H4 (cell line): ENCODE measurements at places on chromosomes 7 and 10. TPM values are rescaled to one million over a fixed set of nuclear protein-coding genes. Genes with fewer than 3 reads are reported as not detected.

The MUC3A gene
- total RNA-seq, result not detected in 2 replicates

The UFSP1 gene
- 6.3 and 6.7 TPM in 2 replicates for total RNA-seq

The NAT16 gene
- total RNA-seq, result not detected in 2 replicates

The ARHGEF35 gene
- total RNA-seq, result 0.43 and 0.93 TPM in 2 replicates

The ACTL6B gene
- total RNA-seq, result not detected in 2 replicates

The TMEM120A gene
- 26.0 and 28.7 TPM in 2 replicates for total RNA-seq

The CHCHD3 gene
- total RNA-seq, result 79.6 and 102 TPM in 2 replicates

GRCh38 chr10:79946271-79947082 lies 2.4 kb downstream of the SFTPD start:
- no peak for DNase-seq

GRCh38 chr10:126013489-126014281 lies 117.3 kb downstream of the FANK1 start:
- peak; percentile 75 for DNase-seq

- DNase-seq, result no peak
Observed at GRCh38 chr10:70779088-70779487, 6.1 kb downstream of the TBATA start.

DNA sequence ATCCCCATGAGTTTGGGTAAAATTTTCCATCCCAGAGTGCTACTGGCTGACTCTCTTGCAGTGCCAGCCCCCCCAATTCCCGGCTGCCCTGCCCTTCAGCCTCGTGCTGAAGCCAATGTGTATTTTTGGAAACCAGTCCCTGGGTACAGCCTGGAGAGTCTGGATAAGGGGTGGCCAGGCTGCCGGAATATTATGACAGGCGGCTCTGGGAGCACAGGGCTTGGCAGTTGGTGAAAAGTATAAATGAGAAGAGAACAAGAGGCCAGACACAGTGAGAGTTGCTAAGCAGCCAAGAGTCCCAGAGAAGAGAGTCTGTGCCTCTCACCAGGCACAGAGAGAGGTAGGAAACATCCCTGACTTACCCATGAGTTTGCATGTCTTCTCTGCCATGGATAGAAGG lies 53.6 kb downstream of the TMEM130 start:
- DNase-seq, result no peak

GRCh38 chr7:123847868-123848267 lies 2.9 kb downstream of the HYAL4 start:
- DNase-seq, result no peak

- no peak for DNase-seq
Observed at GRCh38 chr10:124734311-124735166, 9.6 kb downstream of the FAM53B start.

DNA sequence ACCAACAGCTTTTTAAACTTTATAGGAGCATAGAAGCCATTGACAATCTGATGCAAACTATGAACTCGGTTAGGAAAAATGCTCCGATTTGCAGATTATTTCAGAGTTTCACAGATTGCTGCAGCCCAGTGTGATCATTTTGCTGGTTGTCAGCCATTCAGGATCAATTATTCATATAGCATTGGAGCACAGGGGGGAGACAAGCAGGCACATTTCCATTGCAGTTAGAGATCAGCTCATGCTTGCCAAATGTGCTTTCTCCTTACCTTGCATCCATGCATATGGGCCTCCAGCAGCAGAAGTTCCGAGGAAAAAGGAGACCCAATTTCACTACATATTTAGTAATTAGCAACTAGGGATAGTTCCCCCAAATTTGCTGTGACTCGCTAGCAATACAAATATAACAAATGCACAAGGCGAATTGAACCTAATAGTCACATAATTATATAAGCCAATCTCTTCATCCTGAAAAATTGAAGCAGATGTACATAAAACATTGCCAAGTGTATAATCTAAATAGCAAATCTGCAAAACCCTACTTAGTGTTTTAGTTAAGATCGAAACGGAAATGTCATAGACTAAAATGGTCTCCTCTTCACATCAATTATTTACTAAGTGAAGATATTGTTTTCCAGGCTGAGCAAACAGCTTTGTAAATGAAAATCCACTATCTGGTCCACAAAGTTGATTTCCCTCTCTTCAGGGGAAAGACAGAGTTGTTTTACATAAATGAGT lies 49.5 kb upstream of the RSU1 start:
- DNase-seq, result no peak

DNA sequence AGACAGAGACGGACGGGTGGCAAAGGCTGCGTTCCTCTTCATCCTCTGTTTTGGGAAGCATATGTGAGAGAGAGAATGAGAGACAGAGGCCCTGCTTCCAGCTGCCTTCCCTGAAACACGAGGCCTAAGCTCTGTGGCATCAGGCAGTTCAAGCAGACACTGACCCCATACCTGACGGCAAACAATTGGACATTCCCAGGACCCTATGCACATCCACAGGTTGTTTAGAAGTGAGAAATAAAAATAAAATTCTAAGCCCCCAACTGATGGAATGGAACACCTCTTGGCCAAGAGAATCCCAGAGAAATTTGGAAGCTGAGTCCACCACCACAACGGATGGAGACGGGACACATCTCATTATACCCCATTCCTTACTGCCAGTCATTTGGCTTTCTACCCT lies 105.3 kb downstream of the CPXM2 start:
- no peak for DNase-seq

- DNase-seq, result peak; percentile 69
Observed at GRCh38 chr10:61140765-61141392, 196.9 kb upstream of the RHOBTB1 start.

GRCh38 chr10:62048919-62049623 lies 147.6 kb downstream of the ARID5B start:
- peak; percentile 97 for DNase-seq

DNA sequence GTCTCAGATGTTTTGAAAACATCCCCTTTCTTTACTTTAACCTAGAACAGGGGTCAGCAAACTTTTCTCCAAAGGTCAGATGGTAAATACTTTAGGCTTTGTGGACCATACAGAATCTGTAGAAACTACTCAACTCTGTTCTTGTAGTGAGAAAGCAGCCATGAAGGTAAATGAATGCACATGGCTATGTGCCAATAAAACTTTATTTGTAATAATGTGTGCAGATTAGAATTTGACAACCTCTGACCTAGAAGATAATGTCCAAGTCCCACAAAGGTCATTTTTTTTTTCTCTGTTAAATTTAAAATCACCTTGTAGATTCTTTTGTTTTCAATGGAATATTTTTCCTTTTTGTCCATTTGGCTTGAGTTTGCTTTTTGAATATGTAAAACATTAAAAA lies 17.2 kb downstream of the OIT3 start:
- no peak for DNase-seq

GRCh38 chr7:40583667-40584444 lies 449.1 kb downstream of the SUGCT start:
- no peak for DNase-seq

GRCh38 chr10:103619424-103620351 lies 126.2 kb downstream of the NEURL1 start:
- DNase-seq, result no peak

DNA sequence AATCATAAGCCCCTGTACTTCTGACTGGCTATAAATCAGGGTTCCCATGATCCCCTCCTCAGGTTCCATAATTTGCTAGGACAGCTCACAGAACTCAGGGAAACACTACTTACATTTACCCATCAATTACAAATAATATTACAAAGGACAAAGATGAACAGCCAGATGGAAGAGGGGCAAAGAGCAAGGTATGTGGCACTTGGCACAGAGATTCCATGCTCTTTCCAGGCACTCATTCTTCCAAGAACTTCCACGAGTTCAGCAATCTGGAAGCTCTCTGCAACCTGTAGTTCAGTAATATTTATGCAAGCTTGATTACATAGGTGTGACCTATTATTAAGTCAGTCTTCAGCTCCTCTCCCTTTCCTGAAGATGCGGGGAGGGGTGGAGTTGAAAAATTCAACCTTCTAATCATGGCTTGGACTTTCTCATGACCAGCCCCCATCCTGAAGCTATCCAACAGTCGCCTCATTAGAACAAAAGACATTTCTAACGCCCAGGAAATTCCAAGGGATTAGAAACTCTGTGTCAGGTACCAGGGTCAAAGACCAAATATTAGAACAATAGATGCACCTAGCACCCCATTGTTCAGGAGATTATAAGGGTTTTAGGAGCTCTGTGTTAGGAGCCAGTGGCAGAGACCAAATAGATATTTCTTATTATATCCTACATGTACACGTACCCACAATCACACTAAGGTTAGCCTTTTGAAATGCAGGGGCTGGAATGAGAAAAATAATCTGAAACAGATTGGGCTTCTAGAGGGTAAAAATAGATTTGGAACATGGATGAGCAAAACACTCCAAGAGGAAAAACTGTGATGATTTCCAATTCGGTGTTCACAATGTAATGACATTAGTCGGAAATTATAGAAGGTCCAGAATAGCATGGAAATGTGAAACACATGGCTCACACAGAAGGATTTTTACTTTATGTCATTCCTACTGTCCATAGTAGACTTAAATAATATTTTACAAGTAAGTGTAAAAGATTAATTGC lies 7.0 kb downstream of the ANKMY2 start:
- DNase-seq, result no peak

GRCh38 chr7:8594115-8594514 lies 160.7 kb downstream of the NXPH1 start:
- DNase-seq, result no peak

DNA sequence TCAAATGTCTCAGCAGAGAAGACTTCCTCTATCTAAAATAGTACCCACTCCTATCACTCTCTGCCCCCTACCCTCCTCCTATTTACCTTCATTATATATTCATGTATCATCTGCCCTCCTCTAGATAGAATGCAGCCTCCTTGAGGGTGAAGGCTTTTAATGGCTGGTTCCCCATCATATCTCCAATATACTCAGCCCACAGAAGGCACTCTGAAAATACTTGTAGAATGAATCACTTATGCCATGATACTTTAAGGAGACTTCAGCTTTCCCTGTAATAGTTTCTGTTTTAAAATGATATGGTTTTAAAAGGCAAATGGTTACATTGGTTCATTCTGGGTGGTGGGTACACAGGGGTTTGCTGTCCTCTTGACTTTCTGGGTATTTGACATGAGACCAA lies 25.3 kb downstream of the GFRA1 start:
- no peak for DNase-seq

DNA sequence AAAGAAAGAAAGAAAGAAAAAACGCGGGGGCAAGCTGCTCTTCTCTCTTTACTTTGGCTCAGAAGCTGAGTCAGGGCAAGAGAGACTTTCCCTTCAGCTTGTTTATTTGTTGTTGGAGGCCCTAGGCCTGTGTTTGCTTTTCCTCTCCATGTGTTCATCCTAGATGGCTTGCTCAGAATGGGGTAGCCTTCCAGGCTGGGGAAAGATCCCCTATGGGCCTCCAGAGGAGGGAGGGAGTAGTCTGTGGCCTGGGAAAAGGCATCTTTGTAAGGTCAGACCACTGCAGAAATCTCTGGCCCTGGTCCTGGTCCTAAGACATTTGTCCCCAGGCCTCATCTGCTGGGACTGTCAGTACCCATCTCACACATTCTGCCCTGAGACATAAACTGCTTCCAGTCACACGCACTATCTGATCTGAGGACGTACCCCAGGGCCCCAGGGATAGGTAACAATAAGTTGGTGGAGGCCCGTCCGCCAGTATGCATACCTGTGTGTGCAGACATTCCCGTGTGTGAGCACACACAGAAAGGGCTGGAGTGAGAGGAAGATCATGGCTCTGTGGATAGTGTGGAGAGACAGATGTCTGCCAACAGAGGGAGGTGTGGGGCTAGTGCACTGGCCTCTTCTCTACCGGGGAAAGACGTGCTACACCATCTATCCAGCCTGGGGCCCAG lies 4.9 kb upstream of the SCD start:
- peak; percentile 66 for DNase-seq

GRCh38 chr10:102702742-102703141 lies 11.5 kb downstream of the ARL3 start:
- DNase-seq, result no peak
